ENCODE measurements at places on chromosomes 5 and 9.

- DNase-seq = no peak
Observed at GRCh38 chr5:3302228-3302627, 293.4 kb upstream of the IRX1 start.

DNA sequence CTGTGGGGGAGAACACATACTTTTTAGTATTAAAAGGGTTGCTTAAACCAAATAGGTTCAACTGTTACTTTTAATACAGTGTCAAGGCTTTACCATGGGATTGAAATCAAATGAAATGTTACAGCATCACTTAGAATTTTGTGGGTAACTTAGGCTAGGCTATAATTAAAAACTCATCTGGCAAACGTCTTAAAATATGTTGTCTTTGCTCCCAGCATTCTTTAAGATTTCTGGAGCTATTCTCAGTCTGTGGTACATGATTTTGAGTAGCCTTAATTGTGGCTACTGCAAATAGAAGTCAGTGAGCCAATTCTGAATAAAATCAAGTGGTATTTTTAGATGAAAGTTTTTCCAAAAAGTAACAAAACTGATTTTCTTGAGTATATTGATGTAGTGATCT lies 30.7 kb downstream of the UHRF2 start:
- no peak for DNase-seq

DNA sequence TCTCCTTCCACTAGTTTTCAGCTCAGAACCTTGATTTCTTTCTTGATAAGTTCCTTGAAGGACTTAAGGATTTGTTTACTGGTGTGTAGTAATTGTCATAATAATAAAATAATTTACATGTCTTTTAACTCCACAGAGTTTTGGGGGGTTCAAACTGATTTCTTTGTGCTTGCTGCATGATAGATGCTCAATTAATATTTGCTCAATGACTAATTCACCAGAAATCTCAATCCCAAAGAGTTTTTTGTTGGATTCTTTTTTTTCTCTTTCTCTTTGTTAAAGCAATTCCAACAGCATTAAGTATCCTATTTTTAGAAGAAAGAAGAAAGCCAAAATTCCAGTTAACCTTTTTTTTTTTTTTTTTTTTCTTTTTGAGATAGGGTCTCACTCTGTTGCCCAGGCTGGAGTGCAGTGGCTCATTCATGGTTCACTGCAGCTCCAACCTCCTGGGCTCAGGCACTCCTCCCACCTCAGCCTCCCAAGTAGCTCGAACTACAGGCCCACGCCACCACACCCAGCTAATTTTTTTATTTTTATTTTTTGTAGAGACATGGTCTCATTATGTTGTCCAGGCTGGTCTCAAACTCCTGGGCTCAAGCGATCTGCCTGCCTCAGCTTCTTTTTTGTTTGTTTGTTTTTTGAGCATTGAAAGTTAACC lies 10.8 kb downstream of the FAF2 start:
- no peak for DNase-seq

DNA sequence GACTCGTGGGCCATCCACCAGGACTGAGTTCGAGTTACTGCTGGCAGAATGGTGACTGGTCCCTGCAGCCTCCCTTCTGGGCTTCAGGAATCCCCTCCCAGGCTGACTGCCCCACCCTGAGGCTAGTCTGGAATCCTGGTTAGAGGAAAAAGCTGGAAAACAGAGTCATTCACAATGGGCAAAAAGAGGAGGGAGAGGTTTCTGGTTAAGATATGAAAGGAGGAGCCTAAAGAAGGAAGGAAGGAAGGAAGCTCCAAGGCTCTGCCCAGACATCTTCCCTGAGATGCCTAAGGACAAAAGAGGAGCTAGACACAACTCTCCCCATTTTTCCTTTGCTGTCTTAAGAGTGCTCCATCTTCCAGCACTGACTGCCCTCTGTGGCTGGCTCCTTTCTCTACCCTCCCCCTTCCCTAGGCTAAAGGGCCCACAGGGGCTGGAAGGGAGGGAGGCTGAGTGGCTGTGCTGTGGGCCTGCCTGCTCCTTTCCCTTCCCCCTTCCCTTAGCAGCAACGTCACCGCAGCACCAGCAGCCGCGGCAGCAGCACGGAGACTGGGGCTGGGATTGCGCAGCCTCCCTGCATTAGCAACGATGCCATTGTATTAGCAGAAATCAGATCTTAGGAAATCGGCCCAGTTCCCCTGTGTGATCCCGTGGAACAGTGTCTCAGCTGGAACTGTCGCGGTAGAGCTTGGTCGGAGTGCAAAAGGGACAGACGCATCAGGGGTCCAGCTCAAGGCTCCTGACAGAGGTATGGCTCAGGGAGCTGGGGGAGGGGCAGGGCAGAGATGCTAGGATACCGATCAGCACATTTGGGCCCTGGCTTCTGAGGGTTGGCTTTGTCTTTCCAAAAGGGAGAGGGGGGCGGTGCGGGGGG lies 48.7 kb downstream of the RUSC2 start:
- no peak for DNase-seq

DNA sequence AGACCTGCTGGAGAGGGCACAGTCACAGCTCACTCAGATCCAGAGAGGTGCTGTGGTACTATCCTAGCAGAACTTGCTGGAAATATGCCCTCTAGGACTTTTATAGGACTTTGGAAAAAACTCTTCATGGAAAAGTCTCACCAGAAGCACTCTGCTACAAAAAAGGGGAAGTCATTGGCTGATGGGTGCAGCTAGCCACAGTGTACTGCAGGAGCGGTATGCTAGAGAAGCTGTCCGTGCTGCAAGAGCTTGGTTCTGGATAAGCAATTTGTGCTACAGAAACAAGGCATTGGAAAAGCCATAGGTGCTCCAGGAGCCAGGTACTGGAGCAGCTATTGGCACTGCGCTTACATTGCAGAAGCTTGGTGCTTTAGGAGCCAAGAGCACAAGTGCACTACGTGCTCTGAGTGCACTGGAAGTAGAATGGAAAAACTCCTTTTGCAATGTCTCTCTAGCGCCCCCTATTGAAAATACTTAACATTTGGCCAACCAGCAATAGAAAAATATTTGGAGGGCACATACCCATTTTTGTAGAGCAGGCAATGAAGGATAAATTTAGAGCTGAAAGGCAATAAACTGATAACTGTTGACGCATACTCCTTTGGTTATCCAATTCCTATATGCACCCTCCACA lies 83.4 kb downstream of the MEGF10 start:
- DNase-seq = no peak

DNA sequence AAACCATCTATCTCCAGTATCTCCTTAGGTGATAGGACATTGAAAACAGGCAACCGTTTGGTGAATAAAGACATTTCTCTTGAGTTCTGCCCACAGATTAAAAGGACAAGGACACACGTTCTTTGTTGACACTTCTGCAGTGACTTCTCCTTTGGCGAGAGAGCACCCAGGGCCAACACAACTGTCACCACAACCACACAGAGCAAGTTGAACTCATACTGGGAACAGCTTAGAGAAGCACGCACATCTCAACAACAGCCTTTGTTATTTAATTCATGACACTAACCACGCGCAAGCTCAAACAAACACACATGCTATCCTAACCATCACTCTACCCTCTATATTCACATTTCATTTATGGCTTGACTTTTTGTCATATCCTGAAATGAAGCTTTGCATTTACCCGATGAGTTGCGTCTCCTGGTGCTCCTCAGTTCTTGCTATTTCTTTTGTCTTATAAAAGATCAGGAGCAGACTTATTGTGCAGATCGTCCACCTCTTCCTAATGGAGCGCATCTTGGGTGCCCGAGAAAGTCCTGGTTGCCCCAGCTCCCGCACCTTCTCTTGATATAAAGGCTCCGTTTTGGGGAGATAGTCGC lies 543 bp downstream of the ST8SIA4 start:
- DNase-seq = no peak

DNA sequence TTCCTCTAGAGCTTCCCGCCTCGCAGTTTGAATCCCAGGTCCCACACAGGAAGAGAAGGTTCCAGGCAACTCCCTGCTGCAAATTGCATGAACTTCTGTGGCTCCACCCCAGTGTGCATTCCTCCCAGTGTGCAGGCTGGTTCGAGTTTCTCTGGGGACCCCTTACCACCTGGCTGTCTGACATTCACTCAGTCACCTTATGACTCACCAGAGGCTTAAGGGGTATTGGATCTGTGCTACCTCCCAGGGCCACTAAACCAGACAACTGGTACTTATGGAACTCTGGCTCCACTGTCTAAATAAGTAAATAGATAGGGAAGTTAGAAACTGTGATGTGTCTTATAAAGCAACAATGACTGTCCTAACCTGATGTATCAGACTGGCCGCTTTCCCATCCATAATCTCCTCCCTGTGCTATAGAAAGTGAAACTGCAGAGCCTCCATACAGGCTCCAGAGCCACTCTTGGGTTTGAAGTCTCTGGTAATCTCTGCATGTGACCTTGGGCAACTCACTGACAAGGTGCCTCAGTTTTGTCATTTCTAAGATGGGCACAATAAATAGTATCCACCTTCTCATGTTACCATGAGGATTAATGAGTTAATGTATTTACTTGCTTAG lies 720.6 kb downstream of the SEMA5A start:
- DNase-seq = no peak

- no peak for DNase-seq
Observed at GRCh38 chr9:89051421-89052025, 60.3 kb downstream of the S1PR3 start.

GRCh38 chr5:152644029-152644728 lies 239.1 kb upstream of the NMUR2 start:
- no peak for DNase-seq

GRCh38 chr5:143161885-143162540 lies 241.5 kb downstream of the NR3C1 start:
- no peak for DNase-seq
